Stimulated activated CD8-positive, alpha-beta memory T cell treated with anti-CD3 and anti-CD28 coated beads, Interleukin-4, amount 100 ng/mL, for 48 hours (primary cell): ENCODE measurements at places on chromosomes 7 and 10.

- no peak for DNase-seq
These were observed 29.7 kb upstream of the GTF2I start for GRCh38 chr7:74627661-74628411.

DNA sequence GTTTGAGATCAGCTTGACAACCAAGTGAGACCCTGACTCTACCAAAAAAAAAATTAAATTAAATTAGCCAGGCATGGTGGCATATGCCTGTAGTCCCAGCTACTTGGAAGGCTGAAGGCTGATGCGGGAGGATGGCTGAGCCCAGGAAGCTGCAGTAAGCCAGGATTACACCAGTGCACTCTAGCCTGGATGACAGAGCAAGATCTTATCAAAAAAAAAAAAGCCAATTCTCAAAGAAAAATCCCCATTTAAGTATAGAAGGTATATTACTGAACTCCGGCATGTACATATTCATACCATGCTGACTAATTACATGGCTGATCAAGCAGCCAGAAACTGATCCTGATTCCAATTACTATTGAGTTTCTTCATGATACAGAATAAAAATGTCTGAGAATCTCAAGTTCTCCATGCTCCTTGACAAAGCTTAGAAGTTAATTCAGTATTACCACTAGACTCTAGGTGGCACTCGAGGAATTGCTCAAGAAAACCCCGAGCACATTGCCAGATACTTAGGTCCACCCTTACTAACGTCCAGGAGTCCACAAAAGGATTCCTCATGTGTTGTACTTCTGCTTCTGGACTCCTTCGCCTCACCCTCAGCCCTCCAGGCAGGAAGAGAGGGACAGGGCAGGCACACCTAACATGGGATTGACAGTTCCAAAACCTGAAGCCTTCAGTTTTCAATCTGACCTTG is 148.9 kb downstream of the PARD3 start:
- no peak for DNase-seq

- DNase-seq: no peak
These were observed 83.5 kb upstream of the NPY start for GRCh38 chr7:24200407-24200966.

GRCh38 chr7:34198231-34198641 is 292.9 kb downstream of the BMPER start:
- no peak for DNase-seq

- DNase-seq: no peak
These were observed 18.6 kb downstream of the GET4 start for GRCh38 chr7:894927-895450.
